ENCODE measurements at places on chromosomes 5 and 9.

DNA sequence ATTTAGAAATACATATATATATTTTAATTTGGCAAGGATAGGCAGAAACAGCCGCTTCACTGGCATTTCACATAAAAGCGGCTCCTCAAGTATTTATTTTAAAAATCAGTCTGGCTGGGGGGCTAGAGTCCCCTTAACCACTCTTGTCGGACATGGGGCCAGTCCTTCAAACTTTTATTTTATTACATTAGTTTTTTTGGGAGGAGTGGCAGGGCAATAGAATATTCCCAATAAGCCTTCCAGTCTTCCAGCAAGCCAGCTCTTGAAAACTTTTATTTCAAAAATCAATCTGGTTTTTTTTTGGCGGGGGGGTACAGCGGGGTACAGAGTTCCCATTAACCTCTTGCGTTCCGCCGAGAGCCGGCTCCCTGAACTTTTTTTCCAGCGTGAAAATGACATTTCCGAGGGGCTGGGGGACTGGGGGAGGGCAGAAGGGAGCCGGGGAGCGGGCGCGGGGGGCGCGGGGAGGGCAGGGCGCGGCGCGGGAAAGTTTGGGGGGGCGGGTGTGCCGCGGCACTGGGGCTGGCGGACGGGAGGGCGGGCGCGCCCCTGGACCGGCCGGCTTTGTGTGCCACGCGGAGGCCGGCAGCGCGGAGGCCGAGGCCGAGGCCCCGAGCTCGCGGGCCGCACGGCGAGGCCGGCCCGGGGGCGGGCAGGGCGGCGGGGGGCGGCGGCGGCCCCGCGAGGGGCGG, 504 bp upstream of the ZNF618 start:
- DNase-seq, result no peak

- DNase-seq, result no peak
Observed at GRCh38 chr5:78293851-78294247, 649 bp downstream of the AP3B1 start.

DNA sequence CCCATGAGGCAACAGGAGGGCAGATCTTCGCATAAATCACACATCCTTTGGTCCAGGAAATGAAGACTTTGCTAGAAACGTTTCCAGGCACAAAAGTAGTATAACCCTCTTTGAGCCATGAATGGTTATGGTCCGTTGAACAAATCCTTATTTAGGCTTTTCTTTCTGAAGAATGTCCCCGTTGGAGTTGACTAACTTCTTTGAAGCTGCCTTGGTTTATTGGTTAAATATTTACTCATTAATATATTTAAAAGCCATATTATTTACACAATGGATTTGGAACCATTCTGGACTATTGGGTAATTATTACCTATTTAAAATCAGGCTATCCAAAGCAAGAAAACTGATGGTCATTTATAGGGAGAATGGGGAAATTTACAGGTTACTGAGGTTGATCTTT, 347.6 kb upstream of the SLC30A5 start:
- DNase-seq, result no peak

- no peak for DNase-seq
Observed at GRCh38 chr5:163815240-163815791, 309.9 kb downstream of the MAT2B start.

- DNase-seq, result no peak
Observed at GRCh38 chr9:130478736-130479575, 34.2 kb downstream of the ASS1 start.

DNA sequence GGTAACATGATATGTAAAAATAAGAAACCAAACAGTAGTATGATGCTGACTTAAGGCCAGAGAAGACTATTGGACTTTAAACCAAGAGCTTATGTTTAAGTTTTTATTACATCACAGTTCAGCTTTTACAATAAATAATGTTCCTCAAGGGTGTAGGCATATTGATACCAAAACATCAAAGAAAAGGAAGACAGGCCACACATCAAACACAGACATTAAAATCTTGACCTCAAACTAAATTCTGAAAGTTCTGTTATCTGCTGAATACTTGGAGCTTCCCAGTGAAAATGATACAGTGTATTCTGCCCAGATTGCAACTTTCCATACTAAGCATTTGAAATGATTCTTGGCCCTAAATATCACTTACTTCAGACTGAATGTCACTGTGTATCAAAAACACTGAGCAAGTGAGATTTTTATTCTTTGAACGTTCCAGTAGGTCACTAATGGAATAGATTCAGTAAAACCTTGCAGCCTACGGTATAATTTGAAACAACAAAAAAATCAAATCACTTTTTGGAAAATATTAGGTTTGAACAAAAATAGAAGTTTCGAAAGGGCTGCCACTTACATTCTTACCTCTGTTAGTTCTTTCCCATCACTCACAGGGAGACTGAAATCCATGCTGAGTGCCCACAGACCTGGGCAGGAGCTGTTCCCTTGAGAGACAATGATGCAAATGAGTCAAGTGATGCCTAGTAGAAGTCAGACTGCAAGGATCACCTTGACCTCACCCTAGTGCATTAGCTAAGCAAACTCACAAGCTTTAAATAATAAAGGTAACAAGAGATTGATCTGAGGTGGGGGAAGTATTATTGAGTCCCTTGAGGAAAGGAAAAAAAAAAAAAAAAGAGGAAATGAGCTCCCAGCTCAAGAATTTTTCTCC, 2.5 kb downstream of the LPAR1 start:
- DNase-seq, result no peak
